Femur (tissue), 1 donor: ENCODE measurements at places on chromosomes 11 and 22.

GRCh38 chr22:19664951-19665783, 49.1 kb upstream of the SEPTIN5 start:
- DNase-seq, result no peak

- peak; percentile 68 for DNase-seq
Measured at GRCh38 chr11:85826116-85826855, 15.3 kb upstream of the SYTL2 start.

DNA sequence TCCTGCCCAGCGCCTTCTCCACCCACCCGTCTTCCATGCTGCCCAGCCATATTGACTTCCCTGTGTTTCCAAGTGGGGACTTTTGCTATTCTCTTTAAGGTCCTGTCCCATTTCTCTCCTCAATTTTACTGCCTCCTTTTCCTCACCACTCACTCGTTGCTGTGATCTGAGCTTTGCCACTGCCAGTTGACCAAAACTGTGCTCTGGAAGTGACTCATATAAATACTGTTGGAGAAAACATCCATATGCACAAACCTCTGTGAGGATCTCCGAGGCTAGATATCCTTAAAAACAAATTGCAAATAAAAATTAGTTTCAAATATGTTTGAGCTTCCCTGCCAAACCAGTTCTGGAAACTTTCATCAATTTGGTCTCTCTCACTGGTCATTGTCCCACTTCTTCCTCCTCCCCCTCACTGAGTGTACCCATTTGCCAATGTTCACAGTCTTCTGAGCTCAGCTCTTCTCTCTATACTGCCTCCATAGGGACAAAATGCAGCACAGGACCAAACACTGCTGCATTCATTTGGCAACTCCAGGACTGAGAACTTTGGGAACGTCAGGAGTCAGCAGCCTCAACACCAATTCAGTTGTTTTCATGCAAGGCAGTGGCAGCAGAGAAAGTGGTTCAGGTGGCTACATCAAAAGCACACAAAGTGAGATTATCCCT, 34.0 kb upstream of the MMP13 start:
- no peak for DNase-seq

GRCh38 chr11:43135966-43136534, 175.7 kb upstream of the API5 start:
- no peak for DNase-seq

GRCh38 chr11:17877886-17878285, 135.0 kb downstream of the SERGEF start:
- no peak for DNase-seq
